ENCODE measurements at places on chromosomes 4 and X. TPM values are rescaled to one million over a fixed set of nuclear protein-coding genes. Genes with fewer than 3 reads are reported as not detected.

DNA sequence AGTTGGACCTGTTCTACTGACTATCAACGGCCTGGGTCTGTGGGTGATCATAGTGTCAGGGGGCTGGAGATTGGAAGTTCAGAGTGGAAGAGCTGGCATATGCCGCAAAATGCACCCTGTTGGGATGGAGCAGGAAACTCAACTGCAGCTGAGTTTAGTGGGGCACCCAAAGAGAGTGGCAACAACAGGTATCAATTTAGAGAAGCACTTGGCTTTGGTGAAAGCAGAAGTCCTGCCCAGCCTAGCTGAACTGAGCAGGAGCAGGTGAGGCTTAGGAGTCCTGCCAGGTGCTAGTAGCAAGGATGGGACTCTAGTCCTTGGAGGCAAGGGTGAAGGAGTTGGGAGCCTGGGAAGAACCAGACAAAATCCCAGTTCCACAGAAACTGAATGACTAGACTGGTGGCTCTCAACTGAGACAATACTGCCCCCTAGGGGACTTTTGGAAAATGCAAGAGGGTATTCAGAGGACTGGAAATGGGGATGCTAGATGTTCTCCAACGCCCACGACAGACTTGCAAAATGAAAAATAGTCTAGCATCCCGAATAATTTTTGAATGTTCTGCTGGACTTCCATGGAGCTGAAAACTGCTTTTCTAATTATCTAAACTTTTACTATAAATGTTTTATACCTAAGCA, 49.4 kb downstream of the RTL9 start:
- DNase-seq = no peak

DNA sequence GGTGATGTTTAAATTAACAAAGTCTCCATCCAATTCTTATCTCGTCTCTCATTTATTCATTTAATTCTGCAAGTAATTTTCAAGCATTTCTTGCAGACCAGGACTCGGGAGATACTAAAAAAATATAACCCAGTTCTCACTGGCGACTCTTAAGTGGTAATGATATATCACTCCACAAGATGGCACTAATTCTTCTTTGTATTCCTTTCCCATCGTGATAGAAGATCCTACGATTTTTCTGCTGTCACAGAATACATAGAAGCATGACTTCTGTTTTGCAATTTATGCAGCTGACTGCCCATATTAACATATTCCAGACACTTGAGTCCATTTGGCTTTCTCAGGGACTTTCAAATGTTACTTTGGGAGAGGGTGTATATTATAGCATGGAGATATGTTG, 64.0 kb upstream of the FGF13 start:
- no peak for DNase-seq

DNA sequence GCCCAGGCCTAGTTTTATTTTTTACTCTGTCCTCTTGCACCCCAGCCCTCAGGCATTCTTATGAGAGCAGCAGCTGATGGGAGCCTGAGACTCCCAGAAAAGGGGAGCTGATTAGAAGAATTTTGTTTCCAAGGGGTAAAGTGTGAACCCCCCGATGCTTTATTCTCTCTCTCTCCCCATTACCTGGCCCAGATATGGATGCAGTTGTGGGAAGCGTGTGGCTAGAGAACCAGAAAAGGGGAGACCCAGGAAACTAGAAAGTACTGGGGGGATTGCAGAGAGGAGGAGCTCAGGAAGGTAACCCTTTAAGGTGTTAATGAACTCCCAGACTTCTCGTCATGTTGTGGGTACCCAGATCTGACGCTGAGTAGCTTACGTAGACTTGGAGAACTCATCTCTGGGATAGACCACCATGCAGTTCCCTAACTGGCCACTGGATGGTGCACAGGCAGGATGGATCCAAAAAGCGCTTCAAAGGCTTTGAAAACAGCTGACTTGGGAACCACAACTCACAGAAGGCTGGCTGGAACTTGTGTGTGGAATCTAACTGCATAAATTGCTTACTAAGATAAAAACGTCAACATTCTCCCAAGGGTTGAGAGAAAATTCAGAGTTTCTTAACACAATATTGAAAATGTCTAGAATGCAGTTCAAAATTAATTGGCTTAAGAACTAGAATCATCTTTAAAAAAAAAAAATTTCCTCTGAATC, 64.7 kb downstream of the TBC1D14 start:
- peak; percentile 81 for DNase-seq

Gene TMLHE
- 12.4 TPM for total RNA-seq
